Liver (tissue), 10 donors: ENCODE measurements at places on chromosomes 13 and 19.
A peak's percentile ranks its signal among the peaks of the same experiment; 100 is the strongest.

GRCh38 chr19:1857648-1858326, 5.6 kb downstream of the KLF16 start:
- no peak for DNase-seq

GRCh38 chr19:35220315-35220921, 8.1 kb downstream of the FAM187B start:
- no peak for DNase-seq

DNA sequence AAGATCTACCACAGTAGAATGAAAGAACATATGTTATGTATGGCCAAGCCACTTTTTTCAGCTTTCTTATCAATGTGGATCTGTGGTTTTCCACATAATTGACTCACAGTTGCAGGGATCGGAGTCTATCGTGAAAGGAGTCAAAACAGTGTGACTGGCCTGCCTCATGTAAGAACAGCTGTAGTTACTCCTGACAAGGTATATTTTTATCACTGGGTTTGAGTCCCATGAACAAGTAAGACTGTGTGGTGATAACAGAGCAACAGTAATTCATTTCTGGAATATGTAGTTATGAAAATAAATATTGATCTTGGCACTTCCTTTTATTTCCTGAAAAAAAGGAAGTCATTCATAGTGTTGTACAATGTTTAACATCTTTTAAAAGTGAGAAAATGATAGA, 416.6 kb downstream of the KLF12 start:
- DNase-seq: no peak

GRCh38 chr13:110217811-110218210, 89.1 kb downstream of the COL4A1 start:
- DNase-seq: no peak

GRCh38 chr13:49366841-49367240, 77.0 kb downstream of the CAB39L start:
- DNase-seq: no peak

DNA sequence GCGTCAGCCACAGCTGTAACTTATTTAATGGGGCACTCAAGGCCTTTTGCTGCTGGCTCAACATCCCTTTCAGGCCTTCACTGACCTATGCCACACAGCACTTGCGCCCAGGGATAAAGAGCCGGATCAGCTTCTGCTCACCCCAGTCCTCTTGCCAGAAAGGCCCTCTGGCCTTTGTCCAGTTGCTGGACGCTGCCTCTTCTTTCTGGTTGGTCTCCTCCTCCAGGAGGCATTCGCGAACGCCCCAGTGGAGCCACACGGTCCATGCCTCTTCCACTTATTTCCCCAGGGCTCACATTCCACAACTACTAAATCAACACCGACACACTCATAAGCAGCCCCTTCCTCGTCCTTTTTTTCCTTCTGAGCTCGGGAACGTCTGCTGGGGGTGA, 3.7 kb upstream of the ZNF329 start:
- no peak for DNase-seq

- no peak for DNase-seq
Measured at GRCh38 chr13:28548872-28549271, 53.9 kb upstream of the FLT1 start.

- DNase-seq: peak; percentile 96
Measured at GRCh38 chr19:3434630-3435553, 45.4 kb downstream of the SMIM24 start.

- no peak for DNase-seq
Measured at GRCh38 chr19:41564515-41565378, 11.2 kb upstream of the CEACAM21 start.

GRCh38 chr13:29491248-29491647, 104.2 kb downstream of the SLC7A1 start:
- no peak for DNase-seq

DNA sequence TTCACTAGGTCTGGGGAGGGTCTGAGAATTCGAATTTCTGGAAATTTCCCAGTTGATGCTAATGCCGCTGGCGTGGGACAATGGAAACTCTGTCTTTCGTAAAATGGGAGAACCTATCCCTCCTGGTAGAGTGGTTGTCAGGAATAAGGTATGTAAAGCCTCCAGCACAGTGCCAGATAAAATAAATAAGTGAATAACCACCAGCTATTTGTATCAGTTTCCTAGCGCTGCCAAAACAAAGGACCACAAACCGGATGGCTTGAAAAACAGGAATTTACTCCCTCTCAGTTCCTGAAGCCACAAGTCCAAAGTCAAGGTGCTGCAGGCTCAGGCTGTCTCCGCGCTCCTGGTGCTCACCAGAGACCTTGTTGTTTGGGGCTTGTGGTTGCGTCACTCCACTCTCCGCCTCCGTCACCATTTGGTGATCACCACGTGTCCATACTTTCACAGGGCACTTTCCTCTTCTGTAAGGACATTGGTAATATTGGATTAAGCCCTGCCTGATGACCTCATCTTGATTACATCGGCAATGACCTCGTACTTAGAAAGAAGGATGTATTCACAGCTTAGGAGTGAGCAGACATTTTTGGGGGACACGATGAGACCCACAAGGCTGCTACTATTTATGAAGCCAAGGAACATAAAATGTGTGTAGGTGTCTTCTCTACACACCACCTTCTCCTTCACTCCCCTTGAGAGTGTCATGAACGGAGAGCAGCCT, 428.5 kb downstream of the IRS2 start:
- no peak for DNase-seq

DNA sequence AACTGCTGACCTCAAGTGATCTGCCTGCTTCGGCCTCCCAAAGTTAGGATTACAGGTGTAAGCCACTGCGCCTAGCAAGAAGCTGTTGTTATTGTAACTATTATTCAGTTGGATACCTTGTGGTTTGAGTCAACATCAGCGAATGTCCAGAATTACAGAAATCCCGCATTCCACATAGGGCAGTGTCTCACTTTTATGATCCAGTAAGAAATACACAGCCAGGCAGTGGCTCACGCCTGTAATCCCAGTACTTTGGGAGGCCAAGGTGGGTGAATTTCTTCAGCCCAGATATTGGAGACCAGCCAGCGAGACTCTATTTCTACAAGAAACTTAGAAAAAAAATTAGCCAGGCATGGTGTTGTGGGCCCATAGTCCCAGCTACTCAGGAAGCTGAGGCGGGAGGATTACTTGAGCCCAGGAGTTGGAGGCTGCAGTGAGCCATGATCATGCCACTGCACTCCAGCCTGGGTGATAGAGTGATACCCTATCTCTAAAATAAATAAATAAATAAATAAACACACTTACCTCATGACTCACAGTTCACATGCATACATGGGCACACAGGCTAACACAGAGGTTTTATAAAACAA, 43.8 kb downstream of the SPTBN4 start:
- DNase-seq: no peak

DNA sequence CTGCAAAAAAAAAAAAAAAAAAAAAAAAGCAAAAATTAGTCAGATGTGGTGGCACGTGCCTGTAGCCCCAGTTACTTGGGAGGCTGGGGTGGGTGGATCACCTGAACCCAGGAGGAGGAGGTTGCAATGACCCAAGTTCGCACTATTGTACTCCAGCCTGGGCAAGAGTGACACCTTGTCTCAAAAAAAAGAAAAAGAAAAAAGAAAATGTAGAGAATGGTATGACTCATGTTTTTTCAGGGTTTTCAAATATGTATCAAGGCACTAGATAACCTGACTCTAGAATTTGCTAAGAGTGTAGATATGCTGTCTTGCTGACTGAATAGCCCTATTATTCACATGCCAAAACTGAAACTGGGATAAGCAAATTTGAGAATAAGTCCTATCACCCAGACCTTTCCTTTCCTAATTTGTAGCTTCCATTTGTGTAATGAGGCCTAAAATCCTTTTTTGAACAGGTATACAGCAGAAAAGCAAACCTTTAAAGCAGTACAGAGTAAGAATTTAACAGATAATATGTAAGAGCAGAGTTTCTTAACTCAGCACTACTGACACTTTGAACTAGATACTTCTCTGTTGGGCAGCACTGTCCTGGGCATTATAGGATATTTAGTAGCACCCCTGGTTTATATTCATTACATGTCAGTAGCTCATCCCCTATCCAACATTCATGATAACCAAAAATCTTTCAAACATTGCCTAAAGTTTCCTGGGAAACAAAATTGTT, 108.6 kb downstream of the ELF1 start:
- no peak for DNase-seq

GRCh38 chr19:10379880-10380312, 476 bp downstream of the TYK2 start:
- DNase-seq: no peak

DNA sequence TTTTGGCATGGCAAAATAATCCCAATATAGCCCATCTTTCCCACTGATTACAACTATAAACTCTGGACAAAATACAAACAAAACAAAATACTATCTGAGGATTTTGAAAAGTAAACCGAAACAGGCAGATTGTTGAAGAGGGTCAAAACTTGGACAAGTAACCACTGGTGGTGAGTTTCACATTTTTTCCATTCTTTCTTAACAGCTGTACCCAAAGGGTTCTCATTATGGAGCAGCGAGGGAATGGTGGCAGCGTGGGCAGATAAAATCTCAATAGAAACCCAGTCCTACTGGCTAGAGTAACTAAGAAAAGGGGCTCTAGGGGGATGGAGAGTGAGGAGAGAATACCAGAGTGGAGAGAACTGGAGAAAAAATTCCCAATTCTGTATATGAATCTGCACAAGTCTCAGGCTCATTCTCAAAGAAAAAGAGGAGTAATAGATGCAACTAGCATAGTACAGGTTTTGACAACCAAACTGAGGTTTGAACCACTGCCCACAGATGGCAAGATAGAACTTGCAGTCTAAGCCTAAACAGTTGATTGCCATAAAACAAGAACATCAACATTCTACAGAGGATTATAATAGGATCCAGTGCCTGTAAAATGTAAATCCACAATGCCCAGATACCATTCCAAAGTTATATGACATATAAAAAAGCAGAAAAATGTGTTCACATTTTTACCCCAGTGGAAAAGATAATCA, 284.5 kb downstream of the KCNRG start:
- DNase-seq: no peak

GRCh38 chr13:89380101-89380500, 1708.9 kb downstream of the SLITRK5 start:
- DNase-seq: no peak

DNA sequence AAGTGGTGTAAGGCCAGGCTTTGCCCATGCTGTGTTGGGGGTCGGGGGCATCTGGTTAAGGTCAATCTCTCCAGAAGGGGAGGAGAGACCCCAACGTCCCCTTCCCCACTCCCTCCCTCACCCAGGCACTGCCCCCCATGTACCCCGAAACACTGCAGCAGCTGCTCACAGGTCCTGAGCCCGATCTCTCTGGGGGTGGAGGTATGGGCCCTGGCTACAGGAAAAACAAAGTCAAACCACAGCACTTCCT, 10.2 kb downstream of the CAPN12 start:
- DNase-seq: no peak

- DNase-seq: no peak
Measured at GRCh38 chr13:90793261-90793820, 554.1 kb upstream of the MIR17HG start.

DNA sequence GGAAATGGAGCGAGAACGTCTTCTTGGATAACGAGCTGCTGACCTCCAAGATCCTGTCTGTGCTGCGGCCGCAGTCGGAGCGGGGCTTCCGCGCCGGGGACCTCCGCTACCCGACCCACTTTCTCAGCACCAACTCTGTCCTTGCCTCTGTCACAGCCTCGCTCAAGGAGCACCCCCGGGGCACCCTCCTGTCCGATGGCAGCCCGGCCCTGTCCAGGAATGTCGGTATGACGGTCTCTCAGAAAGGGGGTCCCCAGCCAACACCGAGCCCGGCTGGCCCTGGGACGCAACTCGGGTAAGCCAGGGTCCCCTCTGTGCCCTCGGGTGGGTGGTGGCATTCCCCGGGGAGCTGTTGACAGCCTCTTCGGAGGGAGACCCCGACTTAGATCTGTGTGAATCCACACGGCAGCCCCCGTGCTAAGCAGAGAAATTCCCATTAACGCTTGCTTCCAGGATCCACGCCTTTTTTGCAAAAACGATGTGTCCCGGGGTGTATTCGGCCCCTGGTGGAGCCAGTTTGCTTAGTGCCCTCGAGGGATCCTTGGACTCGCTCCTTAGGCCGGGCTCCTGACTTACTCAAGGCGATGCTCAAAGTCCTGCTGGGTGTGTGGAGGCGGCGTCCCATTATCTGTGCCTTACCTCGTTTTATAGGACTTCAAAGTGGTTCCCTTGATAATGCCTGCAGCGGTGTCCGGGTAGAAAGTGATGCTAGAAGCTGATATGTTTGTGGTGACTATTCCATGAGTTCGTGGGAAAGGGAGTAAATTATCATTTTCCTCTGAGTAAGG, 48.5 kb downstream of the PEX11G start:
- no peak for DNase-seq

GRCh38 chr19:2045501-2046045, 5.5 kb downstream of the MKNK2 start:
- DNase-seq: no peak

DNA sequence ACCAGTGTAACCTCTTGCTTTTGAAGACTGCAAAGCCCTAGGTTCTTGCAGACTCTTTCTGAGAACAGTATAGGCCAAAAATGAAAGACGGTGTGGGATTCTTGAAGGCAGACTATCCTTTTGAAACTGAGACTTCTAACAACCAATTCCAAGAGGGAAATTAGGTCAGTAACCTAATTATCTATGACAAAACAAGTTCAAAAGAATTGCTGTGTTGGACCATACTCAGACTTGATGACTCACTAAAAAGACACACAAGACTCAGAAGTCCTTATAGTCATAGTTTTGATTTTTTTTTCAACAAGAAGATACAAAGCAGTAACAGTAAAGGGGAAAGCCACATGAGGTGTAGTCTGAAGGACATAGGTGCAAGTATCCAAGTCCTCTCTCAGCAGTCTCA, 624.0 kb upstream of the GPC6 start:
- DNase-seq: no peak

DNA sequence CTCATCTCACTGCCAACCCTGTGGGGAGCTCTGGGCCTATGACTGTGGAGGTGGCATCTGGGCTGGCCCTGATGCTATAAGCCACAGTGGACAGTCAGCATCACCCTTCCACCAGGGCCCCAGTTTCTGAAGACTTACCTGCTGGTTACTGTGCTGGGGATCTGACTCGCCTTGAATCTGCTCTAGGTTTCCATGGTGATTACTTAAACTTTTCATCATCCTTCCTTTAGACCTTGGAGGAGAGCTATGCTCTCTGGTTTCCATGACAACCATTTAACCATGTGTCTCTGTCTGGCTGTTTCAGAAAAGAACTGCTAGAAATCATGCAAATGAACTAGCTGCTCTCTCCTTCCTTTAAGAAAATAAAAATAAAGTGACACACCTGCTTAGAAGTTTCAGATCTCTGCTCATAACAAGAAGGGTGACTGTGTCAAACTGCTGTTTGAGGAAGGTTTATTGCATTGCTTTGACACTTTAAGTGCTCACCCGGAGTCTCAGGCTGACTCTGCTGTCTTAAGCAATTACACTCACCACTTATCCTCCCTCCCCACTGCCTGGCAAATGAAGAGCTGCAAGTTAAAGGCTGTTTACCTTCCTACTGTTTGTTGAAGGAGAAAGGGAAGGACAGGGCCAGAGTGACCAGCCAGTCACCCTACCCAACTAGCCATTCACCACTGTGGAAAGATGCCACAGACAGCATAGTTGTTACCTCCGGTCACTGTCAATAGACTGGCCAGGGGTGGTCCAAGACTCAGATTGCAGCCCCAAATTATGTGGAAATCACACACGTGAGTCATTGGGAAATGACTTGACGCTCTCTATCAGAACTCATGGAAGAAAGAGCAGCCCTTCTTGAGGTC, 87.6 kb downstream of the HSPH1 start:
- no peak for DNase-seq
